RPMI8226 (cell line): ENCODE measurements at places on chromosomes 4 and X.

- DNase-seq: no peak
These were observed 1.5 kb downstream of the IL1RAPL2 start for GRCh38 chrX:104567506-104567905.

- no peak for DNase-seq
These were observed 18.2 kb downstream of the VAMP7 start for GRCh38 chrX:155899366-155899765.

- DNase-seq: no peak
These were observed 20.0 kb upstream of the BMP2K start for GRCh38 chr4:78756137-78756536.

DNA sequence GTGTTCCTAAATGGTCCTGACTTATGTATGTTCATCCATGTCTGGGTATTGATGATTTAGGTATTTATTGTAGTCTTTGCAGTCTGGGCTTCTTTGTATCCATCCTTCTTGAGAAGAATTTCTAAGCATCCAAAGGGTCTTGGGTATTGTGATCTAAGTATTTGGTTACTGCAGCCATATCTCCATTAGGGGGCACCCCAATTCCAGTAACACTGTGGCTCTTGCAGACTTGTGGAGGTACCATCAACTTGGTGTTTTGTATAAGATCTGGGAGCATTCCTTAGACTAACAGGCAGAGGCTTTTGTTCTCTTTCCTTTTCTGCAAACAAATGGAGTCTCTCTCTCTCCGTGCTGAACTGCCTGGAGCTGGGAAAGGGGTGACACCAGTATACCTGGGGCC is 113.7 kb upstream of the NEXMIF start:
- peak; percentile 11 for DNase-seq

GRCh38 chrX:132181364-132181763 is 37.9 kb downstream of the RAP2C start:
- peak; percentile 92 for DNase-seq

DNA sequence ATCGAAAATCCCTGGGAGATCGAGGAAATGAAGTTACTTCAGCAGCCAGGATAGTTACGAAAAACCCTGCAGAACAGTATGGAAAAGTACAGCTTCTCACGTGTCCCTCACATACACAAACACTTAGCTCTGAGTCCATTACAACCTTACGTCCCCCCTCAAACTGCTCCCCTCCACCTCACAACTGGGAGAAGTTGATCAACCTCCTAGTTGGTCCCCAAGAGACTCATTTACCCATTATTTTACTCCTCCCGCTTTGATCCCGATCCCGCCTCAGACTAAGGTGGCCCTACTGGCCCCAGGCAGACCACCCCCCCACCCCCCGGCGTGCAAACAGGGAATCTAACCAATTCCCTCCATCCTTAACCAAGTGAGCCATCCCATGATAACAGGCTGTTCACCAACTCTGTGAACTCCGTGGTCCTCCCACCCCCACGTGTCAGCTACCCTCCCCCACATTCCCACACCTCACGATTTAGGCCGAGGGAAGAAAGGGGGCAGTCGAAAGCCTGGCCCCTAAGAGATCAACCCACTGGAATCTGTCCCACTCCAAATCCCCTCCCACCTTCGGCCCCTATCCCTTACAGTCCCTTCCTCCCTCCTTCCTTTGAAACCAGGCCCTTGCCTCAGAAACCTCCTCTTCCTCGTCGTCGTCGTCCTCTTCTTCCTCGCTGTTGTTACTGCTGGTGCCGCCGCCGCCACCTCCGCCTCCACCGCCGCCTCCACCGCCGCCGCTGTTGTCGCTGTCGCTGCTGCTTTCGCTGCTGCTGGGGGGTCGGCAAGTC is 755 bp downstream of the ANKRD17 start:
- peak; percentile 20 for DNase-seq

DNA sequence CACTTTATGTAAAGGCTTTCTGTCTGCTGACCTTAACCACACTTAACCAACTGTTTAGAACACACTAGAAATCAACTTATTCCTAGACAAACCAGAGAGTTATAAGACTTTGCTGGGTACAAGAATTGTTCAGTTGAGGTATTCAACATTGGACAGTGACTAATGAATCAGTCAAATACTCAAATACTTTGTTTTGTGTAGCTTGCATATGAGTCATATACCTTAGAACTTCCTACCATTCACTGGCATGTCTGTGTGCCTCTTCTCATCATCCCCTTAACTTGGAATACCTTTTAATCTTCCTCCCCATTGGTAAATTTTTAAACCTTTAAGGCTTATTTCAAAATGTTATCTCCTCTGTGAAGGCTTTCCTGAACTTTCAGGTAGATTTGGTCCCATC is 708.8 kb upstream of the GRIA3 start:
- DNase-seq: no peak

DNA sequence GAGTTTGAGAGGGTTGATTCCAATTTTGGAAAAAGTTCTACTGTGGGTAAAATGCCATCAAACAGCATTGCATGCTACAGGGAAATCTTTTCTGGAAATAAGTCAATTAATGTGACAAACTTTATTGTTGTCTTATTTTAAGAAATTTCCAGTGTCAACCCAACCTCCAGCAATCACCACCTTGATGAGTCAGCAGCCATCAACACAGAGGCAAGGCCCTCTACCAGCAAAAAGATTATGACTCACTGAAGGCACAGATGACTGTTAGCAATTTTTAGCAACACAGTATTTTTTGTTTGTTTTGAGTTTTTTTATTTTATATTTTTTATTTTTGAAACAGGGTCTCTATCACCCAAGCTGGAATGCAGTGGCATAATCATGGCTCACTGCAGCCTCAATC is 165.4 kb upstream of the C1QTNF7 start:
- no peak for DNase-seq

GRCh38 chr4:143189528-143189927 is 4.8 kb downstream of the USP38 start:
- DNase-seq: no peak

DNA sequence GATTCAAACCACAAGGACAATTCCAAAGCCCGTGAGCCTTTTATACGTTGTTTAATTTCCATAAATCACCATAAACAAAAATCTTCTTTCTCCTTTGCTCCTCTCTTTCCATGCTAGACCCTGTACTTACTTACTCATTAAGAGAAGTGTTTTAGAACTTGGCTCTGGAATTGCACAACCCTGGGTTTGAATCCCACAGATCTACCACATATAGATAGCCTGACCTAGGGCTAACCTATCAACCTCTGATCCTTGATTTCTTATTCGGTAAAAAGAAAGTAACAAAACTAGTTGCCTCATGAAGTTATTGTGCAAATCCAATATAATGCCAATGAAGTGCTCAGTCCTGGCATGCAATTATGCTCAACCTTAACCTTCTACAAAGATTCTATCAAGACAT is 68.8 kb downstream of the ZAR1 start:
- DNase-seq: no peak

- DNase-seq: no peak
These were observed 151.3 kb downstream of the RTL9 start for GRCh38 chrX:110509755-110510532.

- DNase-seq: no peak
These were observed 1106.6 kb upstream of the LCORL start for GRCh38 chr4:19128176-19128575.

DNA sequence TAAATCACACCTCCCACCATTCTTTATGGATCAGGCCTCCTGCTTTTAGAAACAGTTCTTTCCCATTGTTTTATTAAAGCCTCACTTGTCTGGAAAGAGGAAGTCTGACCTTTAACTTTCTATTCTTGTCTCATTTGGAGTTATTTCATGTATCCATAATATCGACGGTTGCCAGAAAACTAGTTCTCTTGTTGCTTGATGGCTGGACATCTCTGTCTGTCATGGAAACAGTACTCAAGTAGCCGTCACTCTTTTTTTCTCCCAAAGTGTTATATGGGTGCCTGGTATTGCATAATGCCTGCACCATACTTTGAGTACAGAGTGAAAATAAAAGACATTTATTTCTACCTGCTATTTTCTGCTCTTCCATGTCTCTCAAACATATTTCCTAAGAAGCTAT is 61.4 kb downstream of the PHEX start:
- no peak for DNase-seq
